ENCODE measurements at places on chromosomes 2 and 18.

DNA sequence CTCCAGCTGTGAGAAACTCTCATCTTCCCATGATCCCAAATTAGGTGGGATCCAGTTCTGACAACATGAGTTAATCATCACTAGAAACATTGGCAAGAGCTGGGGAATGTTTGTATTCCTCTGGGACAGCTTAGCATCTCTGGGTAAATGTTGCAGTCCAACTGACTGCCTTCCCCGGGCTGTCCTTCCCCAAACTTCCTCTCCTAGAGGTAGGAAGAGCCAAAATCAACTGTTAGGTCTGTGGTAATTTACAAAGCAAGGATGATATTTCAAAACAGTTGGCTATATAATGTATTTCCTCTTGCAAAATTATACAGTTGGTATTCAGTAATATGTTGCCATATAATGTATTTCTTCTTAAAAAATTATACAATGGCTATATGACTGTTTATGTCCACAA is 148.5 kb downstream of the MGAT5 start:
- no peak for DNase-seq

- DNase-seq: no peak
Observed at GRCh38 chr2:172335736-172336135, 91.7 kb upstream of the ITGA6 start.

DNA sequence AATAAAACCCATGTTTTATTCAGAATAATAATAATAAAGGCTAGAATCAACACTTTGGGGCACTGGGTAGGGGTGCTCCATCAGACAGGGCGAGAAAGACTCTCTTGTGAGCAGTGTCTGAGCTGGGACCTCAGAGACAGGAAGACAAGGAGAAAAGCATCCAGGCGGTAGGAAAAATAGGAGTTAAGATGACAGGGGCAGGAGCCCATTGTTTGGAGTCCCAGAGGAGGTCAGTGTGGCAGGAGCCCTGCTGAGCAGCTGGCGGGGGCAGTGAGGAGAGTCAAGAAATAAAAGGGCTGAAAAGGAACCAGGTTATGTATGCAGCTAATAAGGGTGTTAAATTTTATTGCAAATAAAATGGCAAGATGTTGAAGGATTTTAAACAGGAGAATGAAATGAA is 457.4 kb downstream of the FBXO15 start:
- DNase-seq: no peak

DNA sequence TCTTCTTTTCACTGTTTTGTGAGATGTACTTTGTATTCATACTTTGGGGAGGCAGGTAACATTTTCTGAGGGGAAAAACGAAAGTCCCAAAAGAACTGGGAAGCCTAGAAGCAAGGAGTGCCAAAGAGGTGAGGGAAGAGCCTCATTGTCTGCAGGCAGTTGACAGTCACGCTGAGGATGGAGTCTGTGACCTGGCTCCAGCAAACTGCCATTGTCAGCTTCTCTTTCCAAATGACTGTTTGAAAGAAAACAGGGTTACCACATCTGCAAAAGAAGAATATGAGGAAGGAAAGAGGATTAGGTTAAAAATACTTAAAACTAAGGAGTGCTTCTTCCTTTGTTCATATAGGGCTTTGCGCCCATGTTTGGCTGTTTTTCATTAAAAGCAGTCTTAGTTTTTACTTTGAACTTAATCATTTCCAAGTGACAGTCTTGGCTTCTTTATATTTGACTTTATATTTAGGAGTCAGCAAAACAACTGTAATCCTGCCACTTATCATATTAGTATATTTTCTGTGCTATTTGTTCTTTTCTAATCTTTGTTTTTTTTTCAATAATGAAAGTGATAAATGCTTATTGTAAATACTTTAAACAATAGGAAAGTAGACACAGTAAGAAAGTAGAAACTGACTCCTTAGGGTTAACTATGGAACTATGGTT is 35.0 kb downstream of the CERS6 start:
- no peak for DNase-seq

GRCh38 chr2:10561288-10562035 is 113.3 kb upstream of the ODC1 start:
- DNase-seq: no peak

GRCh38 chr18:11578799-11579198 is 30.6 kb upstream of the SLC35G4 start:
- no peak for DNase-seq

GRCh38 chr18:29076645-29077044 is 899.7 kb upstream of the CDH2 start:
- DNase-seq: no peak

DNA sequence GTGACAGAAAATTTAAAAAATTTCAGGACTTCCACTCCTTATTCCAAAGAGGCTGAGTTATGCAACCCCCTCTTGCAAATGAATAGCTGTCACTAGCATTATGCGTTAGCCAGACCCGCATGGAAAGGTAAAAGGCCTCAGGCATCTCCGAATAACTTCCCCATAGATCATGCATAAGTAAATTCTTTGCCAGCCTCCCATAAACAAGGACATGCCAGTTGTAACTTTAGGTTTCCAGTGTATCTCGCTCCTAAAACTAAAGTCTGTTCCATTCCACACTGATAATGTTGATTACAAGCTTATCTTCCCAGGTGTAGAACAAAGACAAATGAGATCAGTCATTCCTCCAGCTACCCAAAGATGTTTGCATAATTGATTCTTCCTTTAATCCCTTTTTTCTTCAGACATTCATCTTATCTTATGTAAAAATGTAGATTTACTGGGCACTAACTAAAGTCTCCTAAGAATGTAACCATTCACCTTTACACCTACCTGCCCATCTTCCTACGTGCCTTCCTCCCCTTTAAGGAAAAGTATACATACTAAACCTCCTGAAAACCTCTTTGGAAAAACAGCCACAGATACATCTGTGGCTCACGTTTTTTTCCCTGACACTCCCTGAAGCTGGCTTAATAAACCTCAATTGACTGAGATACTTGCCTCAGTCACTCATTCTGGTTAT is 13.6 kb upstream of the NFU1 start:
- no peak for DNase-seq

- DNase-seq: peak; percentile 6
Observed at GRCh38 chr2:53969285-53969967, 1.4 kb downstream of the PSME4 start.

DNA sequence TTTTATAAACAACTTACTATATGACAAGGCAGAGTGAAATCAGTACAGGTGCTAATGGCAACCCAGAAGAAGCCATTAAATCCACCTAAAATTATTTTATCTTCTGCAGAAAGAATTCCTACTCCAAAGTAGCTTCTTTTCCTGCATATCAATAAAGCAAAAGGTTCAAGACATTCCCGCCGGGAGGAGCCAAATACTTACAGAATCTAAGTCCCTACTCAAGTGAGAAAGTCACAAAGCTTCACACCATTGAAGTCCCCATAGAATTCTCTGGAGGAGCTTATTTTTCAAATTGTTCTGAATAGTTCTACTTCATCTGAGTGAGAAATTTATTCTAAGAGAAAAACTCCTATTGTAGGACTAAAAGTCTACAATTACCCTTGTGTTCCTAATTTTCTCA is 233.7 kb upstream of the HNRNPA3 start:
- no peak for DNase-seq

DNA sequence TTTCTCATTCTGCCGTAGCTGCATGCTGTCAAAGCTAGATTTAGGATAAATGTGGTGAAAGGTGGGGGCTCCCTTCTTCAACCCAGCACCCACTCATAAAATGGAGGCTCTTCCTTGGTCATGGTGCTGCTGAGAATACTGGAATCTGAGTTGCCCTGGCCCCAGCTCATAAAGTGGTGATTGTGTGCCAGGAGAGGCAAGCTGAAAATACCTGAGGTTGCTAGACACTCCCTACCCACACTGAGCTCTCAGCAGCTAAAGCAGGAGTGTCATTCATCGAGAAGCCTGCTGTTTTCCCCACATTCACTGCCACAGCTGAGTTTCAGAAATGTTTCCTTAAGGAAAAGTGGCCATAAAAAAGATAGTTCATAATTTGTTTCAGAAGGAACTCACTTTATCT is 297.1 kb upstream of the RBMS1 start:
- no peak for DNase-seq

- no peak for DNase-seq
Observed at GRCh38 chr2:133937669-133938068, 316.2 kb upstream of the MGAT5 start.

DNA sequence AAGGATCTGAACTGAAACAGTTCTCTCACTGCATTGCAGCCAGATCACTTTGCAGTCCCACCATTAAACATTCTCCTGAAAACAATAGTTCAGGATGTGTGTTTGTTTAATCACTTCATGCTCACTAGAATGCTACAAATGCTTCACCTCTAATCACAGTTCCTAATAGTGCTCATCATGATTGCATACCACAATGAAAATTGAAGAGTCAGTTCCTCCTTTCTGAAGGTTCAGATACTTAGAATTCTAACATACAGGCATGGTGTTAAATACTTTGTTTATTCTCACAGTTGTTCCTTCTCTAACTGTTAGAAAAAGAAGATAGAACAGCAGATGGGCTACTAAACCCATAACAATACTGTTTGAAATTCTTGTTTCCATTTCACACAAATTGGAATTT is 622.3 kb upstream of the ACVR2A start:
- no peak for DNase-seq

DNA sequence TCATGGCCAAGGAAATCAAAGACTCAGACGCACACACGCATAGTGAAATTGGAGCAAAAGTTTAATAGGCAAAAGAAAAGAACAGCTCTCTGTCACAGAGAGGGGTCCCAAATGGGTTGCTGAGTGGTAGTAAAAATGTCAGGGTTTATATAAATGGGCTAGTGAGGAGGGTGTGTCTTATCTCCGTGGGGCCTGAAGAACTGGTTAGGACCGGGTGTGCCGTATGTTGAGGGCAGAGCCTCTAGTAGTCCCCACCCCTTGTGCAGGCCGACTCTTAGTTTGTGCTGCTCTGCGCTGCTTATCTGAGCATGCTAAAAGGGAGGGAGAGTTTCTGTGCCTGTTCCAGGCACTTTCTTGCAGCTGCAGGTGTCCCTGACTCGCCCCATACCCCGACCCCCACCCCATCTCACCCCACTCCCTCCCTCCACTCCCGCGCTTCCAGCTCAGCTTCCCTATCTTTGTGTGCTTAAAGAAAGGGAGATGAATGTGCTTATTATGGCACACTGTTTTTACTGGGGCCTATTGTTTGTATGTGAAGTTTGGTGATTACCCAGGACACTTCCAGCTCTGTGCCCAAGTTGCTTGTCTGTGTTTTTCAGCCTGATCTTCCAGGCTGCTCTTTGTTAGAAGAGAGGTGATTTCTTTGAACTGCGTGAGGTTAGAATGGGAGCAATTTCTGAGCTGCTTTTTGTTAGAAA is 167.4 kb downstream of the SPAG16 start:
- no peak for DNase-seq

GRCh38 chr2:145018502-145018901 is 498.6 kb upstream of the ZEB2 start:
- DNase-seq: no peak

DNA sequence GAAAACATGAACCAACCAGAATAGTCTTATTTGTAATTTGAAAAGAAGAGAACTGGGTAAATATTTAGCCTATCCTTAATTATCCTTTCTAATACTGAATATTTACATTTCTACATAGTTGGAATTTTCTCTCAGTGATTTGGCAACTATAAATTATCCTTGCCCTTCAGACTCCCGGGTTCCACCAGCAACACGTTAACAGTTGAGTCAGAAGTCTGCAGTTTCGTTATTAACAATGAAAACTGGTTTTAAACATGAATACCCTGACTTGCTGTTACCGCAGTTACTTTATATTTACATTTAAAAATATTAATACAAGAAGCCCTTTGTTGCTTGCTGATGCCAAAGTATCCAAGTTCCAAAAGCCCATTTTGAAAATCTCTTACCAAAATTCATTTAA is 673.0 kb downstream of the ARHGAP15 start:
- no peak for DNase-seq

- no peak for DNase-seq
Observed at GRCh38 chr2:199440118-199440517, 17.6 kb downstream of the SATB2 start.
